HEK293T (cell line): ENCODE measurements at places on chromosomes 1 and 21.

DNA sequence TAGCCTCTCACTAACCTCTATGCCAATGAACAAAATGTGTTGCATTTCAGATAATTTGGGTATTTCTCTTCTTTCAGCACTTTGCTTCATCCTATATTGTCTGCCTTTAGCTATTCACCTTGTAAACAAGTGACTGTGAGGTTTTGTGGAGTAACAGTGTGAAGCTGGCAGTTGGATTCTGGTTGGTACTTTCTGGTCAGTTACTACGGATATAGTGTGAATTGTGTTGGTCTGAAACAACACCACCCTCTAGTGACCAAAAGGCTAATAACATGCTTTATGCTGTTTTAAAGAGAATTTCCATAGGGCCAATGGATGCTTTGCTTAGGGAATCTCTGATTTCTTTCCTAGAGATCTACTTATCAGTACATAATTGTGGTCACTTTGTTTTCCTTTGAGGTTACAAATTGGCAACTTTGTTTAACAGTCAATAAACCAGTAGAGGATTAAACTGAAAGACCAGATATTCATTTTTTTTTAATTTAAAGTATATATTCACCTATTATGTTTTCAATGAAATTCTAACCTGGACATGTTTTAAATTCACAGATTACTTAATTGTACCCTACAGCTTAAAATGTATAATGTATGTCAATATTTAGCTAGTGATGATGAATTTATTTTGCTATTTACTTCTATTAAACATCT is 2.5 kb upstream of the PTGER3 start:
- DNase-seq = peak; percentile 74

GRCh38 chr1:244450597-244451538 is 841 bp downstream of the ADSS2 start:
- peak; percentile 35 for DNase-seq

DNA sequence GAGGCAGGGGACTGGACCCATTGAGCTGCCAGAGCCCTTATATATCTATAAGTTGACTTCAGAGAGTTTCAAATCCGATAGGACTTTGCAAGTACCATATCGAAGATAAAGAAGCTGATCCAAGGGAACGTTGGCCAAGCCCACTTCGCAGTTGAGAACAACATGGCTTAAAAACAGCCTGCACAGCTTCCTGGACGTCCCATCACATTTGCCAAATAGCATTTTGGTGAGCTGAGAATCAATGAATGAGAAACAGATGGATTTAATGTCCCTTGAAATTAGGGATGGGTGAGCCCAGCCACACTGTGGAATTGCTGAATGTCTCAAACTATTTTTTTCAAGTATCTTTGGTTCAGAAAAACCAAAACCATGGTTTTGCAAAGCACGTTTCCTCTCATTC is 64.8 kb downstream of the KCNJ15 start:
- no peak for DNase-seq

- DNase-seq = no peak
Observed at GRCh38 chr1:152946651-152947256, at the start of gene SPRR5. TSS of gene SPRR5 (plus strand) at chr1:152947206. CDS start at chr1:152948555, 1,349 bp downstream.

- DNase-seq = no peak
Observed at GRCh38 chr1:220950576-220950975, 71.3 kb downstream of the HLX start.

DNA sequence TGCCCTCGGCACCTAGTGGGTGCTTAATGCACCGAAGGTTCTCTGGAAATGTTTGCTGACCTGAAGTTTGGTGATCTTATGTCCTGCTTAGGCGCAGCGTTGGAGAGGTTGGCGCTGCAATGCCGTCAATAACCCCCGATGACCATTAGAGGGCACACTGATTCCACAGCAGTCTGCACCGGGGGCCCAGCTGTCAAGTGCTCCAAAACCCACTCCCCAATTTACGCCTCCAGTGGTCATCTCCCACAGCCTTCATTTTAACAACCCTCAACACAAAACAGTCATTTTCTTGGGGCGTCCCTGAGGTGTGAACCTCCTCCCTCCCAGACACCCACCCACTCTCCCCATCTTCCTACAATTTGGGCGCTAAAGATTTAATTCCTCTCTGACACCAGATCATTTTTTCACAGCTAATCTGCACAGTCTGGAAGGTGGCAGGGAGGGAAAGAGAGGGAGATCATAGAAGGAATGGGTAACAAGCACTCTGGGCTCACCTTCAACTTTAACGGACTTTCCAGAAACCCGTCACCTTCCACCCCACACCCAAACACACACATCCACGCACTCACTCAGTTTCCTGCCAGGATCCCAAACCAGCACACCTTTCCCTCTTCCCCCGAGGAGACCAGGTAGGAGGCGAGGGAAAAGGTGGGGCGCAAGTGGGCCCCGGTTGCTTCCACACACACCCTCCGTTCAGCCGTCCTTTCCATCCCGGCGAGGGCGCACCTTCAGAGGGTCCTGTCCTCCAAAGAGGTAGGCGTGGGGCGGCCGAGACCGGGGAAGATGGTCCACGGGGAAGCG is 570 bp upstream of the NPR1 start:
- peak; percentile 77 for DNase-seq

DNA sequence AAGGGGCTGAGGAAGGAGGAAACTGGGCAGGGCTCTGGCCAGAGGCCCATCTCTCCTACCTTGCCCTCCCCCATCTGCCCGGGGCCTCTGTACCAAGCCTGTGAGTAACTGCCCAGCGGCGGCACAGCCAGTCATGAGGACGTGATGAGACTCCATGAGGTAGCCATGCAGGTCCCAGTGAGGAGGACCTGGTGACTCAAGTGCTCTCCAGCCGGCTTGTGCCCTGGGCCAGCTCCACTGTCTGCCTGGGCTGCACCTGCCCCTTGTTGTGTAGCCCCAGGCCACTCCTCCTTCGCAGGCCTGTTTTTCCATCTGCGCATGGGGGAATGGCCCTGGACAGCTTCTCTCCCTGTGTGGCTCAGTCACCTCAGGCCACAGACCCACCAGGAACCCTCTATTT is 42.0 kb upstream of the PADI1 start:
- no peak for DNase-seq

GRCh38 chr1:224106568-224107281 is 7.2 kb upstream of the FBXO28 start:
- peak; percentile 74 for DNase-seq

DNA sequence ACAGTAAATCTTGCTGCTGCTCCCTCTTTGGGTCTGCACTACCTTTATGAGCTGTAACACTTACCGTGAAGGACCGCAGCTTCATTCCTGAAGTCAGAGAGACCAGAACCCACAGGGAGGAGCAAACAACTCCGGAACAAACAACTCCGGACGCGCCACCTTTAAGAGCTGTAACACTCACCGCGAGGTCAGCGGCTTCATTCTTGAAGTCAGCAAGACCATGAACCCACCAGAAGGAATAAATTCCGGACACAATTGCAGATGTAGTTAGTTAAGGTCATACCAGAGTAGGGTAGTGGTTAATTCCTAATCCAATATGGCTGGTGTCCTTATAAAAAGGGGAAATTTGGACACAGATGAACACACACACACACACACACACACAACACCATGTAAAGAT is 37.7 kb downstream of the VTCN1 start:
- DNase-seq = no peak

- no peak for DNase-seq
Observed at GRCh38 chr1:18805925-18806849, 53.3 kb downstream of the TAS1R2 start.

- no peak for DNase-seq
Observed at GRCh38 chr21:34998176-34998575, 50.9 kb downstream of the RUNX1 start.

DNA sequence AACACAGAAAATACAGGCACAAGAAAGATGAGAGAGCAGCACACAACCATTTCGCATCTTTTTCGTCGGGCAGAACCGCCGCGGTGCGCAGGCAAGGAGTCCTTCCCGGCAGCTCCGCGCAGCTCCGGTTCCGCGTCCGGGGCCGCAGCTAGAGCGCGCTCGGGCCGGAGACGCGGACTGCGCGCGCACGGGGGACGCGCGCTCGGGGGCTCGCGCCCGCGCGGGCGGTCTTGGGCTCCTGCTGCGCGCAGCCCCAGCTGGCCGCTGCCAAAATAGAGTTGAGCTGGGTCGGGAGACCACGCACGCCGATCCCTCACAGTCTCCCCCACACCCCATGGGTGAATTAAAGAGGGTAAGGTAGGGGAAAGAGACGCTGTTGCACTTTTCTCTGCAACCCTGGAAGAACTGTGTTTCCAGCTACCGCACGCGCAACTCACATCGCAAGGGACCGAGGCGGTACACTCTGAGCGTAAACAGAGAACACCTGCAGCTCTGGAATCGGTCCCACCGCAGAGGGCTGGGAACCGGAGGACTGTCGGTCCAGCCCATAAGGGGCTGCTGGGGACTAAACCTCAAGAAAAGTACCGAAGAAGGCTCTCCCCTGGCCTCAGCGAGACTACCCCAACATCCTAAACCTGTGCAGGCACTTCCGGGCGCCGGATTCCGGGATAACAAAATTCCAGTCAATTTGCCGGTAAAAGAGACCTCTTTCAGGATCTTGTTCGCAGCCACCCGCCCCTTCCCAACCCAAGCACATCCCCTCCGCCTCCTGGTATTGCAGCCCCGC is 1.7 kb downstream of the NR5A2 start:
- DNase-seq = peak; percentile 86

GRCh38 chr1:87044840-87045239 is 130.4 kb downstream of the HS2ST1 start:
- DNase-seq = no peak

- no peak for DNase-seq
Observed at GRCh38 chr1:39130325-39130724, 74.2 kb upstream of the MACF1 start.

DNA sequence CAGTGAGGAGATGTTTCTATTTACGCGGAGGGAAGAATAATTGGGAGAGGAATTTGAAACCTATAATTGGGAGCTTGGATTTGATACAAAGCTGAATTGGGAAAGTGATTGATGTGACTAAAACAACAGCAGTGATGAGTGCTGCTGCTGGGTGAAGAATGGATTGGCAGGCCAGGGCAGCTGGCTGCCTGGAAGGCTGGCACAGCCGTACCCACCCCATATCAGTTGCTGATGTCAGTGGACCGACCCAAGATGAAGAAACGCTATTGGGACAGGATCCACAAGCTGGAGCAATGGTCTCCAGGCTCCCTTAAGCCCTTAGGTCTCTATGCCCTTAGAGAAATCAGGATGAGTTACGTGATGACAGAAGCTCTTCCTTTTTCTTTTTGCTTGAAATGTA is 47.4 kb downstream of the GRIK1 start:
- DNase-seq = no peak

- DNase-seq = no peak
Observed at GRCh38 chr1:54011316-54012007, 6.5 kb downstream of the LDLRAD1 start.

DNA sequence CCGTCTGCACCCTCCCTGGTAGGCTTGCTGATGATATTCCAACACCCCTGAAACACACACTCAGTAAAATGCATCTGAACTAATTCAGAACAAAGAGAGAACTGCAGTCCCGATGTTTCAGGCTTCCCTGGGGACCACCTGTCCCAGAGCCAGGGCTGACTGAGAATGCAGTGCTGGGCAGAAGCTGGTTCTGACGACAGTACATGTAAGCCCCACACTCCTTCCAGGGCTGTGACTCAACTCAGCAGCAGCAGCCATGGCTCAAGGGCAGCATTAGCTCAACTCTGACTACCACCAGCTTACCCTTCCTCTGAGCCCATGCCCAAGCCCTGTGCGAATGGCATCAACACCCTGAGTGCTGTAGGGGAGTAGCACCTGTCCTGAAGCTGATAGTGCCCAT is 56.4 kb upstream of the SIPA1L2 start:
- DNase-seq = no peak

GRCh38 chr1:234246638-234247116 is 126.6 kb upstream of the COA6 start:
- DNase-seq = no peak

DNA sequence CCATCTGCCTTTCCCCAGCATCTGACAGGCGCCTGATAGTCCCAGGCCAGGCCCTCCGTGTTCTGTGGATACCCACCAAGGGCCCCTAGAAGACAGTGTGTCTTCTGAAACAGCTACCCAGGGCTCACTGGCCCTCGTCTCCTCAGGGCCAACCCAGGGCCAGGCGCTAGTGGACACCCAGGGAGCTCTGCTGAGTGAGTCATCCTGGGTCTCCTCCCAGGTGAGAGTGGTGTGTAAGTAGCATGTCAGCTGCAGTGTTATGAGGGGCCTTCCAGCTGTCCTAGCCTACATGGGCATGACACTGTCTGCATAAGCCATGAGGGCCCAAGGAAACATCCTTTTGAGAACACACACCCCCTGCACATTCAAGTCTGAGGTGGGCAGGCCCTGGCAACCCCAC is 36.7 kb downstream of the CHD5 start:
- no peak for DNase-seq

GRCh38 chr1:167430134-167430848 is 88.0 kb downstream of the CD247 start:
- no peak for DNase-seq

GRCh38 chr1:97461782-97462181 is 459.1 kb downstream of the DPYD start:
- no peak for DNase-seq

- no peak for DNase-seq
Observed at GRCh38 chr1:193348769-193349535, 162.5 kb upstream of the B3GALT2 start.

GRCh38 chr21:44761747-44762208 is 39.8 kb downstream of the UBE2G2 start:
- DNase-seq = no peak

- DNase-seq = no peak
Observed at GRCh38 chr1:80402625-80403024, 1396.1 kb upstream of the ADGRL4 start.

DNA sequence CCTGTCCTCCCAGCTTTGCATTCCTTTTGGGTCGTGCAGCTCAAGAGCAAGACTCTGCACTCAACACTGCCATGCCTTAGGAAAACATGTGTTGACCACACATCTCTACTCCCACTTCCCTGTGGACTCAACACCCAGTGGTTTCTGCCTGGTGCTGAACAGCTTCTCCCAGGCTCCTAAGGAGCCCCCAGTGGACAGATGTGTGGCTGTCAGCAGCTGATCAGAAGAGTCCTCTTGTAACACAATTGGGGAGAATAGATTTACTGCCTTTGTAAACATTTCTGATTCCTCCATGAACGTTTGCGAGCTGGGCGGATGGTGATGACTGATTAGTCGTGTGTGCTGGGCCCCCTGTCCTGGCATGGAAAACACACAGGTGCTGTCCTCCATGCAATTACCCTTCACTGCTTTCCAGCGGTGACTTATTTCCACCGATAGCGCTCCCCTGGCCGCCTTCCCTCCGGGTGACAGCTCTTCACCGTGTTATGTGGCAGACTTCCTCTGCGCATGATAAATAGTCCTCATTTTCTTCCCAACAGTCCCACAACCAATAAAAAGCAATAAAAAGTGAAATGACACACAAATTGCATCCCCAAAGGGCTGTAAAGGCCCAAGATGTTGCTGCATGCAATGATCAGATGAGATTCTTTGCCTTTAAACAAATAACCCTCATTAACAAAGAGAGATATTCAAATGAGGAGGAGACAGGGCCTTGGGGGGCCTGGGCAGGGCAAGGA is 249.4 kb upstream of the AJAP1 start:
- no peak for DNase-seq

GRCh38 chr1:170536924-170537551 is 5.1 kb downstream of the GORAB start:
- DNase-seq = no peak
